ENCODE measurements at places on chromosomes 7 and 10.

GRCh38 chr7:91353848-91354247 lies 89.6 kb downstream of the FZD1 start:
- DNase-seq = no peak

GRCh38 chr10:546451-546850 lies 143.0 kb downstream of the DIP2C start:
- DNase-seq = no peak

- no peak for DNase-seq
Observed at GRCh38 chr7:11300241-11300640, 326.6 kb downstream of the PHF14 start.

DNA sequence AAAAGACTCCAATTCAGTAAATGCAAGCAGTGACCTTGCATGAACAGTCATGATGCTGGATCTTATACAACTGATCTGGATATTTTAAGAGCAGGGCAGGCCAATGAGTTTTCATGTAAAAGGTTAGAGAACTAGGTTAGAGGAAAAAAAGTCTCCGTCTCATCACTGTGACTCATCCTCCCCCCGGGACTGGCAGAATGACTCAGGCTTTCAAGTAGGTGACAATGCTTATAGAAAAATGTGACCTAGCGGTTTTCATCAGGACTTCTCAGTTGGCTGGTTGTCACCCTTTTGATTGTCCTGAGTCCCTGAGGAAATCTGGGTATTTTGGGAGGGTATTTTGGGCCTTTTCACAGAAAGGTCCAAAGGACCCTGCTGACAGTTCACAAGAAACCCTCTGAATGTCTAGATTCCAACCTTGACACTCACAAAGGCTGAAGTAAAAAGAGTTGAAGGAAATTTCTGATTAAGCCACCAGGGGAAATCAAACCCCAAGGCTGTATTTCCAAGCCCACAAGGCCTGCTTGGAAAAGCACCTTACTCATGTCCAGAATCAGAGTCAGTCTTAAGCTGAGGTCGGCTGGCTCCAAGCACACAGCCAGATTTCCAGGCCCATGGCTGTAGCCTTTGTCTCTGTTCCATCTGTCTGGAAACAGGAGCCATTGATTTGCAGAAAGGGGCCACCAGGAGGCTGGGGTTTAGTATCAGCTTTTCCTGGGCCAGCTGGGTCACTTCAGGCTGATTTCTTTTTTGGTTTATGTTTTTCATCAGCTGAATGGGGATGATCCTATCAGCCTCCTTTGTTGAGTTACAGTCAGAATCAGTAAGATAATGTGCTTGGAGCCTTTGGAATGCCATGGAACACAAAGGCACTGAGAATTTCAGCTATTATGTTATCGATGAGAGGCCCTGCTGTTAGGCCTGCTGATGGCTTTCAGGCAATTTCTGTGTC lies 226.4 kb upstream of the HABP2 start:
- DNase-seq = no peak

DNA sequence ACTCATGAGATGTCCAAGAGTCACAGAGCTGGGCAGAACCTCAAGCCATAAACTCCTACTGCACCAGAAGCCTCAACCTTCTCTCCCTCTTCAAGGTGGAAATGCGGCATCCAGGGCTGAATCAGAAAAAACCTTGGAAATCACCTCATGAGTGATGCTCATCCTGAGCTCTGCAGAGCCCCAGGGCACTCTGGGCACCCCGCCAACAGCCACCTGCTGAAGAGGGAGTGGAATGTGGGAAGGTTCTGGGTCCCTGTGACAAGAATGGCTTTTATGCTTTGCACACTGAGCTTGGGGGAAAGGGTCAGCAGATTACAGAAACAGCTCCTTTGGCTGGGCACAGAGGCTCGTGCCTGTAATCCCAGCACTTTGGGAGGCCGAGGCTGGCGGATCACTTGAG lies 18.8 kb downstream of the NUDT1 start:
- no peak for DNase-seq

DNA sequence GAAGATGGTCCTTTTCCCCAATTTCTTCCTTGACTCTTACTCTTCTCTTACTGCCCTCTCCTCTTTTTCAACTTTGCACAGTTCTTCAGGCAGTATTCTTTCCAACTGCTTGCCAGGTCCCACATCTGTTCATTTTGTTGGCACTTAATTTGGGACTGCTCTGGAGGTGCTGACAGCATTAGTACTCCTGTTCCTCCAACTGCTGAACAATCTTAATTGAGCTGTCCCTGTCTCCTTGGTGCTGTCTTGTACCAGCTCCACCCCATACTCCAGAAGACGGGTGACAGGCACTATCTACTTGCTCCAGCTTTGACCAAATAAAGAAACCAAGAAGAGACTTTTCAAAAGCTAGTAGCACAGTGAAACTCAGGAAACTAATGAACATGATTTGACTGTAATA lies 160.0 kb downstream of the PDE1C start:
- no peak for DNase-seq

GRCh38 chr7:81845744-81846241 lies 75.9 kb upstream of the HGF start:
- DNase-seq = no peak

GRCh38 chr10:3201796-3202195 lies 29.2 kb upstream of the PITRM1 start:
- DNase-seq = no peak

- peak; percentile 41 for DNase-seq
Observed at GRCh38 chr7:157502701-157503111, 165.9 kb downstream of the DNAJB6 start.

DNA sequence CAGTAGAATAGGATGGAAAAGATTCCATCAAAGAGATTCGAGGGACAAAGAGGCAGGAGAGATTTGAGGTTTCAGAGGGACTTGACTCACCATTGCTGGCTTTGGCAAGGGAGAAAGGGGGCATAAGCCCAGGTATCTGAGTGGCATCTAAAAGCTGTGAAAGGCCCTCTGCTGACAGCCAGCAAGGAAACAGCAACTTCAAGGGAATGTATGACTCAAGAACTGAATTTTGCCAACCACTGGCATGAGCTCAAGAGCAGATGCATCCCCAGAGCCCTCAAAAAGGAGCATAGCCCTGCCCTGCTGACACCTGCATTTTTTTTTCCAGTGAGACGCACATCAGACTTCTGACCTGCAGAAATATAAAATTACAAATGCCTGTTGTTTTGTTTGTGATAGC lies 19.6 kb upstream of the ADAM12 start:
- DNase-seq = no peak

DNA sequence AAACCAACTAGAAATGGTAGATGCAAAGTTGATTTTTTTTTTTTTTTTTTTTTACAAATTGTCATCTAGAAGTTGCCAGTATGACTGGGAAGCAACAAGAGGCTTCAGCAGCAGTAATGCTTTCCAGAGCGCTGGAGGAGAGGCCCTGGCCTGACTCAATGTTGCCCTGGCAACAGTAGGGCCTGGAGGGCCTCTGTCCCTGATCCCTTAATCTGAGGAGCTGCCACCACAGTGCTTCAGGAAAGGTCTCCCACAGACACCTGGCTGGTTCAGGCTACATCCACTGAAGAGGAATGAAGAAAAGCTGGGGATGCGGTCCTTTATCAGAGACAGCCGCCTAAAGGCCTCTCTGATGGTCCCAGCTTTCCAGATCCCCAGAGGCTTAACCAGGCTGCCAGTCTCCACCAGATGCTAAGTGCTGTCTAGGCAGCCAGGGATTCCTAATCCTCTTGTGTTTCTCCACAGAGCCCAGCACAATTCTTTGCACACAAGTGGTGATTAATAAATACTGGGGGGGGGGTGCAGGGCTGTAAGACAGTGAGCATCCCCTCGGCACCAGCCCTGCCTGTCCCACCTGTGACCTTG lies 33.7 kb downstream of the ZNF777 start:
- no peak for DNase-seq

- no peak for DNase-seq
Observed at GRCh38 chr7:96354881-96355280, 33.0 kb upstream of the SLC25A13 start.

DNA sequence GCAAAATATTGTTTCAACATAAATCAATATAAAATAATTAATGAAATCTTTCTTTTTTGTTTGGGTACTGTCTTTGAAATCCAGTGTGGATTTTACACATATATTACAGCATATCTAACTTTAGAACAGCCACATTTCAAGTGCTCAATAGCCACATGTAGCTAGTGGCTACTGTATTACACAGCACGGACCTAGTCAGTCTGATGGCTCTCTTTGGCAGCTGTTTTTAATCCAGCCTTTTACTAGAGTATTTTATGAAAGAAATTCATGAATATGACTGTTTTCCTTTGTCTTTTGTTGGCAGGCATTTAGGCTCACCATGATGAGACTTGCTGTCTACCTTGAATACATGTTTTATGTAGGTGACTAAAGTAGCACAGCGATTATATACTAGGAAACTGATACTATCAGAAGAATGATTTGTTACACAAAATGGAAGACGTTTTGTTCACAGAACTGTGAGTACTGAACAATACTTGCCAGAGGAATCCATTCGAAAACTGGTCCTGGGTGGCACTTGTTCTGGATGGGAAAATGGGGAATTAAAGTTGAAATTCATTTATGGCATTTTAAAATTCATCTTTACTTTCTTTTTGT lies 386.7 kb downstream of the PHTF2 start:
- no peak for DNase-seq

- no peak for DNase-seq
Observed at GRCh38 chr7:28956608-28957063, 1.5 kb downstream of the TRIL start.

DNA sequence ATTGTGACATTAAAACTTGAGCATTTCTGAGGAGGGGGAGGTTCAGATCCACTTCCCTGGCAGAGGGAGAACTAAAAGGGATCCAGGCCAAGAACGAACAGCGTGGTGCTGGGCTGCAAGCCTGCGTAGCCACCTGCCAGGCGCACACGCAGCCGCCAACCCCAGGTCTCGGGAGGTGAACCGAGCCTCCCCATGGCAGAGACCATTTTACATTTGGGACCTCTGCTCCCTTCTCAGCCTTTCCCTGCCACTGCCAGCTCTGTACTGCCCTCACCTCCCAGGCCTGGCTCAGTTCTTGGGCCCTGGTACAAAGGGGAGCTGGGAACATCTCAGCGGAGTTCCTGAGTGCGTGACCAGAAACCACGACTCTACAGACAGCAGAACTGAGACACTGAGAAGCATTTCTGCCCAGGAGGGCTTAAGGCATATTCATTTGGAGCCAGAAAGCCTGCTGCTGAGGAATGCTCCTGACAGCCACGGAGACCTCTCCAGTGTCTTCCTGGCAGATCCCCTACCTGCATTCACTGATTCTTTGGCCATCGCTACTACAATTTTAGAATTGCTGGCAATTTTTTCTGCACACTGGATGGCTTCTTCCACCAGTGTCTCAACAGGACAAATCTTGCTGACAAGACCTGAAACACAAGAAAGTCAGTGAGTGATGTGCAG lies 7.6 kb downstream of the ECHS1 start:
- no peak for DNase-seq

All from activated CD4-positive, alpha-beta T cell treated with anti-CD3 and anti-CD28 coated beads for 4 hours (primary cell).